ENCODE measurements at places on chromosomes 5 and 9. TPM values are rescaled to one million over a fixed set of nuclear protein-coding genes. Genes with fewer than 3 reads are reported as not detected.

DNA sequence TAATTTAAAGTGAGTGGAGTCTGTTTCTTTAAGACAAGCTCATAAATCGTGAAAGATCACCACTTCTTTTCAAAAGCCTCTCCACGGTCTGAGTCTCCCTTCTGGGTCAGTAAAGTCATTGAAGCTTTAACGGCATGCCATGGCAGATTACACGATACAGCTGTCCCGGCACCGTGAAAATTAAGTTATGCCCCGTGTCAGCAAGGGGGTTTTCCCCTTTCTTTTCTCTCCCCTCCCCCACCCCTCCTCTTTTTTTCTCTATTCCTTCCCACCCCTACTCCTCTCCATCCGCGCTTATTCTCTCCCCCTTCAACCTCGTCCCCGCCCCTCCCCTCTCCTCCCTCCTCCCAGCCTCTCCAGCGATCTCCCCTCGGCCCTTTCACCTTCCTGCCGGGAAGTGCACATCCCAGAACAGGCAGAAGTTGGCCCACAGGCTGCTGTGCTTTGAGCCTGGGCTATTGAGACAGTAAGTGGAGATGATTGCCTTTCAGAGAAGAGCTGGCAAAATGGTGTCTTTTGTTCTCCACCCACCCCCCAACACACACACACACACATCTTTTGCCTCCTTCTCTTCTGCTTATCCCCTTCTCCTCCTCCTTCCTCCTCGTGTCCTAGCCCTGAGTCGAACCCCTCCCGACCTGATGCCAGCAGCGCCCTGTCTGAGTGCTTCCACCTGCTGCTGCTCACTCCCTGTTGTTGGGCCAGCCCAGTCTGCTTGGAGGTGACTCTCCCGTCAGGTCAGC is 44.1 kb downstream of the GAS1 start:
- no peak for DNase-seq

DNA sequence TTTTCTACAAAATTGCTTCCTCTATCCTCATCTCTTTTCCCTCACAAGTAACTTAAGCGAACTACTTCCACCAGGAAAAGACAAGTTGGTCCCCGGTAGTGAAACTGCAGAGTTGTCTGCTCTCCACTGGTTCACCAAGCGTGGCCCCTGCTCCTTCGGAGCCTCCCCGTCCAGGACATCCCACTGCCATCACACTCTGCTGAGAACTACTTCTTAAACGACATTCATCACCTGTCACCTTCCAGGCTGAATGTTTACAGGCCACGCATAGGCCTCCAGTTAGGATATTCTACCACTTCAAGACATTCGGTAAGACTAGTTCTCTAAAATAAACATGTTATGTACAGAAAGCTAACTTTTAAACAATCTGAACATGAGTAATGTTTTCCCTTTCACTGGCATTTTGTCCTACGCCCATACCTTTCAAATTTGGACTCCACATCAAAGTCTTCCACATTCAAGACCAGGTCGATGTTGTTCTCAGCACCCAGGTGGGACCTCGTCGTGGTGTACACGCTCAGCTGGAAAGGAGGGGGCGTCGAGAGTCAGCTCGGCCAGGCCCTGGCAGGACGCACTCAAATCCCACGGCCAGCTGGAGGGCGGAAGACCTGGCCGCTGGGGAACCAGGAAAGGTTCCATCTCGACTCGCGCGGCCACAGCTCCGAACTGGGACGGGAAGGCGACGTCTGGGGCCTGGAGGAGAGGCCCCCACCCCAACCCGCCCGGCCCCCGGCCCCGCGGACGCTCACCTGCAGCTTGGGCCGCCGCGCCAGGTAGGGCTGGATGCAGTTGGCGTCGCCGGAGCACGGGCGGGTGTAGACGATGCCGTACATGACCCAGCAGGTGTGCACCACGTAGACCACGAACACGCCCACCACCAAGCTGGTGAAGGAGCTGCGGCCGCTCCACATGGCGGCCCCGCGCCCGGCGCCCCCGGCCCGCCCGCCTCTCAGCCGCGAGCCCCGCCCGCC is 683 bp downstream of the CLPTM1L start:
- DNase-seq = no peak

- DNase-seq = no peak
Measured at GRCh38 chr5:18299166-18299565, 664.9 kb downstream of the TAF11L14 start.

The CCNJL gene
- 2.9 TPM for total RNA-seq

GRCh38 chr9:36140086-36141084 is 3.9 kb downstream of the GLIPR2 start:
- no peak for DNase-seq

DNA sequence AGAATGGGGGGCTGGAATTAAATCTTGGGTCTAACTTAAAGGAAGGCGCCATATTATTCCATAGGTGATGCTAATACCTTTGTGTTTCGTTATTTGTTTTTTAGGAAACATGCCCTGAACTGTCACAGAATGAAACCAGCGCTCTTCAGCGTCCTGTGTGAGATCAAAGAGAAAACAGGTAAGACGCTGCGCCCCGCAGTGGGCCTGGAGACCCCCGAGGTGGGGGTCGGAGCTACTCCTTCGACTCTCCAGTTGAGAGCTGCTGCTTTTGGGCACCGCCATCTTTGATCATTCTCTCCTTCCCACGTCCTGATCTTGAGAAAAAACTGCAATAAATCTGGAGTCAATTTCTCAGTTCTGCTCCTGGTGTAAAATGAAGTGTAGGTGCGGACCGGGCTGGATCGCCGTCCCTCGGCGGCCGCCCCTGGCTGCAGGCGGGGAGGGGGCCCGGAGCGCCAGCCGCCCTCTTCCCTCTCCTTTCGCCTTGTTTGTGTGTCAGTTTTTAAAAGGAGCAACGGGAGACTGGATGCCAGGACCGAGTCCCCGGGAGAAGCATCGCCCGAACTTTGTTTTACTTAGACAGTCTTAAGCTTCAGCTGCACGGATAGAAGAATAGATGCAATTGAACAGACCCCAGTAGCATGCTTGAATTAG is 1.4 kb downstream of the PBX3 start:
- no peak for DNase-seq

GRCh38 chr9:120104771-120105170 is 475.2 kb downstream of the CDK5RAP2 start:
- DNase-seq = no peak

- DNase-seq = no peak
Measured at GRCh38 chr9:4435197-4435596, 55.1 kb upstream of the SLC1A1 start.

DNA sequence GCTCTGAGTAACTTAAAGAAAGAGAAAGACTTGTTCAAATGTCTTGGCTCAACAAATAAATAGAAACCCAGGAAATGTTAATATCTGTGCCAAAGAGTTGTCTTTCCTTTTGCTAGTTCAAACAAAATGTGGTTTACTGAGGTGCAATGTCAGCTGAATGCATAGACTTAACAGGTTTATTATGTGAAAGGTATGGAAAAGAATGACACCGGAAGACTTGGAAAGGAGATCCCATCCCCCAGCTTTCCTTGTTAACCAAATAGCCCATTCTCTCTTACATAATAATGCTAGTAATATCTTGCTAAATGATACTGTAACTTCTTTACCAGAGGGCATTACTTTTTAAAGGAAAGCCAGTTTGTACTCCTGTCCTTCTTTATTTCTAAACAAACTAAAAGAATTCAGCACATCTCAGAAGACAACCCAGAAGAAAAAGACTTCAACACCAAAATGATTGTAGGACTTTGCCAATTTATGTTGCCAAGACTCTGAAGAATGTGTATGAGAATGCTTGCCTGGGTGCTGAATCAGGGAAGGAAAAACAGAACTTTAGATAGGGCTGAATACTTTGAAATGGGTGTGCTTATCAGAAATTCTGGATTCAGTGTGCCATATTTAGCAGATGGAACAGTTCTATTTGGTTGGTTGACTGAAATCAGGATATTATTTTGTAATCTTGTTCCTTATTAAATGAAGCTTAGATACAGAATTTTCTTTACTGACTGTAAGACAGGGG is 344.1 kb downstream of the TMEM38B start:
- DNase-seq = no peak

GRCh38 chr5:141192110-141192725 is at the start of gene PCDHB10:
Gene PCDHB10, plus strand, starts transcription at chr5:141192353. Its CDS starts 200 bp downstream, at chr5:141192553.
- peak; percentile 32 for DNase-seq

DNA sequence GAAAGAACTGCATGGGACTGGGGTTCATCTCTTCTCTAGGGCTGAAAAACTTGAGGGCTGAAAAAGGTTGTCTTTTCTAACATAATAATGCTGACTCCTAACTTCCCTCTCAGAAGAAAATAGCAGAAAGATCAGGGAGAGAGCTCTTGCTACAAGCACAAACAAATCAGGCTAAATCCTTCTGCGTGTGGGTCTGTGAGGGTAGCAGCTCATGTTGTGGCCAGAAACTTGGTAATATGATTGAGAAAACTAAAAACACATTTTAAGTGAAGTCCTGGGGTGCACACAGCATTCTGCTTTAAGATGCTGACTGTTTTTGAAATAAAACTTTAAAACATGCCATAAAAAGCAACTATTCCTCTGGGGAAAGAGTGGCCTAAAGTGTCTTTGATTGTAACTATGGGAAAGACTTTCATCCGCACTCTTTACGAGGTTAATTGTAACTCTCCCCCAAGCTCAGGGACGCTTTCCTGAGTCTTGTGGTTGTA is 56.7 kb downstream of the SAXO1 start:
- DNase-seq = no peak

GRCh38 chr5:24805230-24805629 is 160.5 kb upstream of the CDH10 start:
- DNase-seq = no peak

The PLK2 gene
- total RNA-seq = 54.6 TPM

GRCh38 chr5:154485850-154486426 is 7.9 kb upstream of the HAND1 start:
- DNase-seq = no peak

DNA sequence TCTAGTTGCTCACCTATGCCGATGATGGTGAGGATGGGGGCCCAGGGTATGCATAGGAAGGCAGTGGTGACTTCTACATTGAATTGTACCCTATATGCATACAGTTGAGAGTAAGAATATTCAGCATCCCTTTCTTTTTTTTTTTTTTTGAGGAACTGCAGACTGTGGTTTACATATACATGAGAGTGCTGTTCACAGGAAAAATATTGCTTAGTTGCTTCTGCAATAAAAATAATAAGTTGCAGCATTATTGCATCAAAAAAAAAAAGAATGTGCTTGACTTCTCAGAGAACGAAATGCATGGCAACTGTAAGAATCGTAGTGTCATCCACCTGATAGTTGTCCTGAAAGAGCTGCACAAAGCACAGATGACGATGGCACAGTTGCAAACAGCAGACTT is 52.8 kb downstream of the PTCD2 start:
- DNase-seq = no peak

DNA sequence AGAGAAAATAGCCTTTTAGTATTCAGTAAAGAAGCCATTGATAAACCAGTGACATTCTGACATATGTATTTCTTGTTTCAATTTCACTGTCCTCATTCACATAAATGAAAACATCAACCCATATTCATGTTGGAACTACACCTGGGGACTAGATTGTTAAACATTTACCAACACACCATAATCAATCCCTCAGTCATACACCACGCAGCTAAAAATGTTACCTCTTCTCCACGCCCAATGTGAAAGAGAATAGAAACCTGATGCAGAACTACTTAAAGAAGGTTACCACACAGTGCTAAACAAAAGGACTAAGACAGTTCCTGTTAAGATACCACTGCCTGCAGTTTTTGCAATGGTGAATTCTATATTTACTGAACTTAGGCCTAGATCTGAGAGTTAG is 518.9 kb downstream of the PRELID2 start:
- no peak for DNase-seq

The TEK gene
- total RNA-seq = 0.15 TPM

GRCh38 chr5:140245341-140245740 is 57.6 kb downstream of the PFDN1 start:
- DNase-seq = no peak

DNA sequence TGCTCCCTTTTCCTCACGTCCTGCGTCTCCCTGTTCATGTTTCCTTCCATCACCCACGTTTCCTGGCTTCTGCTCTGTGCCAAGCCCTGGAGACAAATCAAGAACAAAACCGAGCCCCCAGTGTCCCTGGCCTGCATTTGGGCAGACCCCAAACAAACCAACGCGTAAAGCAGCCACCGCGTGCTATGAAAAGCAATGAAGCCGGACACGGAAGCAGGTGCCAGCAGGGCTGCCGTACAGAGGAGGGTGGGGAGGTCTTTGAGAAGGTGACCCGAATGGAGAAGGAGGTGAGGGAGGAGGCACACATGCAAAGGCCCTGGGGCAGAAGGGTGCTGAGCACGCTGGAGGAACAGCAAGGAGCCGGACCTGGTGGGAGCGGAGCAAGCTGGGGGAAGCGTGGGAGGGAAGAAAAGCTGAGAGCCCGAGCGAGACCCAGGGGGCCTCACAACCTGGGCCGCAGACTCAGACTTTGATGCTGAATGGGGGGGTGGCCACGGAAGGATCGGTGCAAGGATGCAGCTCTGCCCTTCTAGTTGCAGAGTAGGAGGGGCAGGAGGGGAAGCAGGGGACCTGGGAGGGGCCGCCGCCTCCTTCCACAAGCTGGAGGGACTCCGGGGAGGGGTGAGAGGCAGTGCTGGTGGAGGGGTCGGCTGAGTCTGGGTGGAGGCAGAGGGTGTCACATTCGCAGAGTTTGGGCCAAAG is 1.4 kb upstream of the QSOX2 start:
- DNase-seq = no peak

The RNF180 gene
- total RNA-seq = not detected

The PCDHA6 gene
- not detected for total RNA-seq

DNA sequence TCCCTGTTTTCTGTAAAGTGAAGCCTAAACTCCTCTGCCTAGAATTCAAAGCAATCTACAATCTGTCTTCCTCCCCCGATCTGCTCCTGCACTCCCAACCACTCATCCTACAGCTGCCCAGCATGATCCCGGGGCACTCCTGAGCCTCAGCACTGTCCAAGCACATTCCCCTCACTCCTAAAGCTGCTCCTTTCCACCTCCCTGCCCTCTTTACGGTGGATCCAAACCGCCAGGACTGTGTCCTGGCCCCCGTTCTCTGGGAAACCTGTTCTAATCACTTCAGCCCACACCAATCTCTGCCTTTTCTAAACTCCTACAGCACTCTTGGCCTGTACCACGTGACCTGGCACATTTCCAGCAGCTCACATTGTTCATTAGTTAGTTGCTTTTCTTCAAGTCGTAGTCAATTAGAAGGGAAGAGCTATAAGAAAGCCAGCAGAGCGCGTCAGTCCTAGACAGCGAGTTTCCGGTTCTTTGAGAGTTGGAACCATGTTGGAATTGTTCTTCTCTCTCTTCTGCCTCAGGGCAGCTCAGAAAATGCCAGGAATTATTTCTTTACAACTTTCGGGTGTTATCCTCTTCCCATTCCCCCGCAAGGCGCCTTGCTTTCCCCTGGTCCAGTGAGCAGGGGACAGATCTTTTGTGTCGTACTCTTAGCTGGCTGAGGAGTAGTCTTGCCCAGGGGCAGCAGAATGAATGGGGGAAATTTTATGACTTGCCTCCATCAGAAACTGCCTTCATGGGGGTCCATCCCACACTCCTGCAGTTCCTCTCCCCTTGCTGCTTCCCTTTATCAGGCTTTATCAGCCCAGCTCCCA is 60.7 kb downstream of the NRG2 start:
- no peak for DNase-seq

DNA sequence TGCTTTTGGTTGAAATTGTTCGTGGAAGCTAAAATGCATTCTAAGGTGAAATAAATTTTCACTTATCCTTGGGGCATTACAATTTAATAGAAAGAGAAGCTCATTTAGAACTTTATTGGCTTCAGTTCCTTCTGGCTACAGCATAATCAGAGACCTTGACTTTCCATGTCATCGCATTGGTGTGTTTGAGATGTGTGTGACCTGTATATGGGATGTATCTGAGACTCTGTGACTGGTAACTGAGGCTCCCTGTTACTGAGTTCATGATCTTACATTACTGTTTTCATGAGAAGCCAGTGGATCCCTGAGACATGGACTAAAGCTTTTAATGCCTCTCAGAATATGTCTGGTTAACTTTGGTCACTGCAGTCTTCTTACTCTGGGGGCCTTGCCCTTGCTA is 32.5 kb downstream of the SH3GL2 start:
- DNase-seq = no peak

The GLE1 gene
- 36.6 TPM for total RNA-seq
